WERI-Rb-1 (cell line): ENCODE measurements at places on chromosomes 1 and 21.

- no peak for DNase-seq
Measured at GRCh38 chr21:26597981-26598380, 24.9 kb upstream of the CYYR1 start.

DNA sequence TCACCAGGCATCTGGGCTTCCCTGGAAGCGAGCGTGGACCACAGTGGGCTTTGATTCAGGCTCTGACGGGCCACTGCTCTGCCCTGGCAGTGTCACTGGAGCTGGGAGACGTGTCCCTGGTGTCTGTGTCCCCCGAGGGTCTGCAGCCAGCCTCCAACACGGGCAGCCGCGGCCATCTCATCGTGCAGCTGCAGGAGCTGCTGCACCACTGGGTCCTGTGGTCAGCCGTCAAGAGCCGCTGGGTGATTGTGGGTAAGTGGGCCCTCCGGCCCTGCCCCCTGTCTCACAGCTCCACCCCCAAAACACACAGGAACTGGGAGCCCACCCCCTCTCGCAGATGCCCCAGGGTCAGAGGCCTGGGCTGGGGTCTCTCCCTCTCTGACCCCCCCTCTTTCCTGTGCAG lies 40.7 kb downstream of the DISP3 start:
- DNase-seq, result peak; percentile 4

DNA sequence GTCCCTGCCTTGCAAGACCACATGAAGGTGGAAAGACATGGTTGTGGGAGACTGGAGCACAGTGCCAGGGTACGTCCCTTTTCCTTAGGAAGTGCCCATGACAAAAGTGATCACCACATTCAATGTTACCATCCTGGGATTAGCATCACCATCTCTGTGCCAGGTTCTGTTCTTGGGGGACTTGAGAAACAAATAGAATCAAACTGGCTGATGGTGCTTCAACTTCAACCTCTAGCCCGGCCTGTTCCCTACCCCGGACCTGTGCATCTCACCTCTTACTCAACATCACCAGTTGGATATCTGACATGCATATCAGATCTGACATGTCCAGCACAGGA lies 153.3 kb downstream of the GRIK3 start:
- no peak for DNase-seq

GRCh38 chr1:241641773-241642592 lies 1.8 kb upstream of the CHML start:
- no peak for DNase-seq

GRCh38 chr1:108190686-108191416 lies 9.3 kb downstream of the SLC25A24 start:
- no peak for DNase-seq

GRCh38 chr1:31568895-31569595 lies 7.3 kb upstream of the TINAGL1 start:
- DNase-seq, result no peak

DNA sequence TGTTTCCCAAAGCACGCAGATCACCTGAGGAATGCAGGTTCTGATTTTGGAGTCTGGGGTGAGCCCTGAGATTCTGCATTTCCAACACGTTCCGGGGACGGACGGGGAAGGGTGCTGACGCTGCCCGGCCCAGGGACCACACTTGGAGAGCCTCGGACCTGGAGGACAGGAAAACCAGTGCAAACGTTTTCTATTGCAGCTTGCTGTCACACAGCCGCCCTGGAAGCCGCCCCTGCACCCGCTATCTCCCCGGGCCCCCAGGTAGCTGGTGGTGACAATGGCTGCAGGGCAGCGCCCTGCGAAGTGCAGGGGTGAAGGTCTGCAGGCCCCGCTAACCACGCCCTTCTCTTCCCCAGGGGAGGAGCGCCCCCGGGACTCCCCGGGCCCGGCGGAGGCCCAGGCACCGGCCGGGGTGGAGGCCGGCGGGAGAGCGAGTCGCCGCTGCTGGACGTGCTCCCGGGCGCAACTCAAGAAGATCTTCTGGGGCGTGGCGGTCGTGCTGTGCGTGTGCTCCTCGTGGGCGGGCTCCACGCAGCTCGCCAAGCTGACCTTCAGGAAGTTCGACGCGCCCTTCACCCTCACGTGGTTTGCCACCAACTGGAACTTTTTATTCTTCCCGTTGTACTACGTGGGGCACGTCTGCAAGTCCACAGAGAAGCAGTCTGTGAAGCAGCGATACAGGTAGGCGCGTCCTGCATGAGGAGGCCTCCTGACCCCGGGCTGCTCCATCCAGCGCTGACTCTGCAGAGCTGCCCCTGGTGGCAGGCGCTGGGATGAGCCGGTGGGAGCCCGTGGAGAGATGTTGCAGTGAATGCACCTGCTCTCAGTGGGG lies 142.0 kb upstream of the COA6 start:
- peak; percentile 48 for DNase-seq

- DNase-seq, result no peak
Measured at GRCh38 chr1:226709953-226710352, 29.1 kb downstream of the ITPKB start.

DNA sequence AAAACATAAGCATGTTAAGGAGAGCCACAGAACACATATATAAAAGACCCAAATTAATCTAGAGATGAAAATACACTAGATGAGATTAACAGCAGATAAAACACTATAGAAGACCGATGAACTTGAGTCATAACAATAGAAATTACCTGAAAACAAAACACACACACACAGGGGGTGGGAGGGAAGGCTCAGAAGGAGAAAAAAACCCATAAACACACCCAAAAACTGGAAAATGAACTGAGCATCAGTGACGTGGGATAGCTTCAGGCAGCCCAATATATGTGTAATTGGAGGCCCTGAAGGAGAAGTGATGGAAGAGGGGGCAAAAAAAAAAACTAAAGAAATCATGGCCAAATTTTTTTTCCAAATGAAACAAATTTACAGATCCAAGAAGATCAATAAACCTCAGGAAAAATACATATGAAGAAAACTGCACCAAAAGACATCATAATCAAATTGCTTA lies 11.4 kb downstream of the ALDH9A1 start:
- DNase-seq, result no peak
